MG63 (cell line): ENCODE measurements at places on chromosomes 5 and 9. TPM values are rescaled to one million over a fixed set of nuclear protein-coding genes. Genes with fewer than 3 reads are reported as not detected.

Gene PTGDS
- total RNA-seq = not detected in 2 replicates

DNA sequence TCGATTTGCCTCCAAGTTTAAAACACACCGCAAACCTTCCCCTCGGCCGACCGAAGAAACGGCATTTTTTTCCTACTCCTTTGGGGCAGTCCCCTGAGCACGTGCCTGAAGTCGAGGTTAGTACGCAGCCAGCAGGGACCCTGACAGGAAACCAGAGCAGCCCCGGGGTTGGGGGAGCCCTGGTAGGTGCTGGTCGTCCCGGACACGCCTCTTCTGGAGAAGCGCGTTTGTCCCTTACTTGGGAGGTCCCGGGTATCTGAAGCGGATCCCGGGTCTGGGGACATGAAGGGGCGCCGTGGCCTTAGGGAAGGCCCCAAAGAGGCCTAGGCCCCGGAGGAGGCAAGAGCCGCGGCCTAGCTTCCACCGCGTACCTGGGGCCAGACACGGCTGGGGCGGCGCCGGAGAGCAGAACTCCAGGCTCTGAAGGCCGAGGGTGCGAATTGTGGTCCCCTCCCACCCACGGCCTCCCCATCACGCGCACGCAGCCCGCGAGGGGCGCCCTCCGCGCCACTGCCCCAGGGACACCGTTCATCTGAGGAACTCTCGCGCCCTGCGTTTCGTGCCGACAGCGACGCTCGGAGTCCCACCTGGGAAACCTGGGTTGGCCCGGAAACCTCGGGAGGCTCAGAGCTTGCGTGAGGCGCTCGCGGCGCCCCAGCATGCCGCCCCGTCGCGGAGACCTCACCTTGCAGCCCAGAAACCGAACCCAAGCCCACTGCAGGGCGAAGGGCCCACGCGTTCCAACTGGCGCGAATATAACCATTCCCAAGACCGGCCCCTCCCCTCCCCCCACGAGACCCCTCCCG lies 10.4 kb downstream of the OTP start:
- DNase-seq = no peak

Gene UBAP2
- 5.8 and 7.1 TPM in 2 replicates for total RNA-seq

Gene FOXD4L5
- not detected in 2 replicates for total RNA-seq

Gene GABRA1
- total RNA-seq = not detected in 2 replicates

DNA sequence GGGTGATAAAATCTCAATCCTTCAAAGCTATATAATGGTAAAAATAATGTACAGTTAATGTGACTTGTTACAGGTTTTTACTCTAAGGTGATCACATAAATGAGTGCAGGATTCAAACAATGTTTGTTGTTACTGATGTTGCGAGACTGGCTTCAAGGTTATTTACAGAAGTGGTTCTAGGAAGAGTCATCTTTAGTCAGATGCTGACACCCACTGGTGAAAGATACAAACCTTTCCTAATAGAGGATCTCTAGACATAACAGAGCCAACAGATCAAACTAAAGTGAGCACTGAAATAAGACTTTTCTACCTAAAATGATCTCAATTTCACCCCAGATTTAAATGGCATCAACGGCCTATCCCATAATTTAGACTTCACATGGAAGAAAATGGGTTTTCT lies 20.2 kb downstream of the ARSB start:
- no peak for DNase-seq

- DNase-seq = no peak
Measured at GRCh38 chr9:135592331-135592590, 30.7 kb downstream of the PAEP start.

DNA sequence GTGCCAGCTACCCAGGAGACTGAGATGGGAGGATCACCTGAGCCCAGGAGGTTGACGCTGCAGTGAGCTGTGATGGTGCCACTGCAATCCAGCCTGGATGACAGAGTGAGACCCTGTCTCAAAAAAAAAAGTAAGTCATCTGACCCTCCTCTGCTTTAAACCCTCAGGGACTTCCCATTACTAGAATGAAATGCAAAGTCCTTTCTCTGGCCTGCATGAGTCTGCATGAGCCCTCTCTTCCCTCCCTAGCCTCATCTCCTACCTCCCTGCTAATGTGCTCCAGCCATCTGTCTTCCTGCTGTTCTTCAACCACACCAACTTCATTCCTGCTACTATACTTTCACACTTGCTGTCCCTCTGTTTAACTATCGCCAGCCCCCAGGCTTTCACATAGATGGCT lies 15.3 kb downstream of the IL5 start:
- DNase-seq = no peak

DNA sequence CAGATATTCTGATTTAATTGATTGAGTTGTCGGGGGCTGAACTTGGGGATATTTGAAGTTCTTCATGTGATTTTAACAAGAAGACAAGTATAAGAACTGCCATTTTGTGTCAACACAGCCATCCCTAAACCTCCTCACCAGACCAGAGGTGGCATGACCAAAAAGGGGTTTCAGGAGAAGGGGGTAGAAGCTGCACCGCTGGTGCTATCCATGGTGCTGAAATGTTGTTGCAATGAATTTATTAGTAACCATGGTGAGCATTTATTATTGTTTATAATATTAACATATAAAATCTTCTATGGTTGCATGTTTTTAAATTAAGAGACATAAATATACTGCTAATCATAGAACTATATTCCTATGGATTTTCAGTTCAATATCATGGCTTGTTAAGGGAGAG lies 72.3 kb downstream of the GNA14 start:
- no peak for DNase-seq

Gene TRAF1
- total RNA-seq = 0.67 and 0.79 TPM in 2 replicates

DNA sequence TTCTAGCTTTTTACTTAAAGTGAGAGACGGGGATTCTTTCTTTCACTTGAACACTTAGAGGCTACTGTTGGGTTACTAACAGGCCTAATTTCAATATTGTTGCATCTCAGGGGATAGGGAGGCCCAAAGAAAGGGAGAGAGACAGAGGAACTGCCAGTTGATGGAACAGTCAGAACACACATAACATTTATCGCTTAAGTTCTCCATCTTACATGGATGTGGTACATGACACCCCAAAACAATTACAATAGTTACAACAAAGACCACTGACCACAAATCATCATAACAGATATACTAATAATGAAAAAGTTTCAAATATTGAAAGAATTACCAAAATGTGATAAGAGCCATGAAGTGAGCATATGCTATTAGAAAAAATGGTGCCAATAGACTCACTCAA lies 4.3 kb upstream of the RIC1 start:
- DNase-seq = no peak
